ENCODE measurements at places on chromosomes 4 and X.

GRCh38 chr4:110071466-110071865, 126.9 kb downstream of the ELOVL6 start:
- DNase-seq = no peak

GRCh38 chrX:2901367-2902036, 27.6 kb downstream of the ARSD start:
- DNase-seq = no peak

DNA sequence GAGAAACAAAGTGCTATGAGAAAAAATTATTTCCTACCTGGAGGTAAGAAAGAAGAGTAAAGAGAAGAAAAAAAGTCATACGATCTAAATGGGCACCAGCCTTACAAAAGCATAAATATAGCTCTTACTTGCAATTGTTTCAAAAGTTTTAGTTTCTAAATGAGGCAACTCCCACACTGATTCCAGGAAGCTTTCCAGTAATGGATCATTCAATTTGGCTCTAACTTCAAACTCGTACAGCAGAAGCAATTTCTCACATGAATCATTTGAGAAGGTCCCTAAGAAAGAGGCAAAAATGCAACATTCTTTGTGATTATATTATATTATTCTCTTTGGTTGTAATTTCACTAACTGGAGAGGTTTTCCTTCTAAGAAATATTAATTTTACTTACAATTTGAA, 109.9 kb downstream of the DLG3 start:
- no peak for DNase-seq

- DNase-seq = peak; percentile 39
Measured at GRCh38 chrX:11757719-11758399, at the start of gene MSL3. TSS of gene MSL3 (plus strand) at chrX:11758237. CDS start at chrX:11758264, 27 bp downstream.

- DNase-seq = peak; percentile 50
Measured at GRCh38 chr4:166594326-166594946, 639.9 kb downstream of the SPOCK3 start.

- no peak for DNase-seq
Measured at GRCh38 chr4:8864912-8865680, 6.5 kb downstream of the HMX1 start.

DNA sequence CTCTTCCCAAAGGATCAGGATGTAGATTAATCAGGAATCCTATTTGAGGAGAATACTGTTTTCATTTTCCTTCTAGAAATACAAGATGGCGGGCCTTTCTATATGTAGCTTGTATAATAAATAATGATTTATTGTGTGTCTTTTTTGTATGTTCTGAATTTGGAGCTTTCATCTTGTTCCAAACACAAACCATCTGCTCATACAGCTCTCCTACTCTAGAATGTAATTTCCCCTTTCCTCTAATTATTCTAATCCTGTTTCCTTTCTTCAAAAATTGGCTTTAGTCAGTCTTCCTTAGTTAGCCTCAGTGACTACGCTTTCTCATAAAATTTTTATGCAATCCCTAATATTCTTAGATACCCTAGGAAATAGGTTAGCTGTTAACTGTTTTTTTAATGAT, 422.2 kb downstream of the INPP4B start:
- no peak for DNase-seq

GRCh38 chr4:147453561-147454141, 27.2 kb upstream of the EDNRA start:
- no peak for DNase-seq

DNA sequence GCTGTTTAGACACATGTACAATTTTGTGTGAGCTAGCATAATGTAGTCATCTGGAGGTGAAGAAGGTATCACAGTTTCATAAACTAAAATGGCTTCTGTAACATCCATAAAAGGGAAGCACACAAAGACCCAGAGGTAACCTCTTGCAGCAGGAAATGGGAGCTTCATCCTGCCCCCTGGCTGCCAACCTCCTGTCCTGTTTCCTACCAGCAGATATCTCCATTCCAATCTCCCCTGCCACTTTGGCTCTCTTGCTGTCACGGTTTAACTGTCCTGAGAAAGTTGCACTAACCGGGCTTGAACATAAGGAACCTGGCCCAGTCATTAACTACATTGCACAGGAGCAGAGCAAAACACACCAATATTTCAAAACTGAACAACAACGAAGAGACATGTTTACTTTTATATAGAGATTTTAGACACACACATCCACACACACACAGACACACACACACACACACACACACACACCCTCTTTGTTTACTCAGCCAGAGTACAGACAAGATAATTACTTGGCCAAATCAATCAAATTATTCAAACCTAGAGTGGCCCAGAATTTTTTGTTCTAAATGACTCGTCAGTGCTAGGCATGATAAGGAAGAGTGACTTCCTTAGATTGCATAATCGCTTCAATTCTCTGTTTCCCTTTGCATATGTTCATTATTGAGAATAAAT, 24.2 kb downstream of the MID2 start:
- no peak for DNase-seq

- DNase-seq = no peak
Measured at GRCh38 chr4:155544547-155544946, 122.1 kb upstream of the GUCY1A1 start.

Data from HFFc6 (cell line).